ENCODE measurements at places on chromosomes 2 and 18.

GRCh38 chr2:85091838-85092237 is 41.4 kb upstream of the TCF7L1 start:
- no peak for DNase-seq

GRCh38 chr2:8153258-8153718 is 528.6 kb upstream of the ID2 start:
- no peak for DNase-seq

DNA sequence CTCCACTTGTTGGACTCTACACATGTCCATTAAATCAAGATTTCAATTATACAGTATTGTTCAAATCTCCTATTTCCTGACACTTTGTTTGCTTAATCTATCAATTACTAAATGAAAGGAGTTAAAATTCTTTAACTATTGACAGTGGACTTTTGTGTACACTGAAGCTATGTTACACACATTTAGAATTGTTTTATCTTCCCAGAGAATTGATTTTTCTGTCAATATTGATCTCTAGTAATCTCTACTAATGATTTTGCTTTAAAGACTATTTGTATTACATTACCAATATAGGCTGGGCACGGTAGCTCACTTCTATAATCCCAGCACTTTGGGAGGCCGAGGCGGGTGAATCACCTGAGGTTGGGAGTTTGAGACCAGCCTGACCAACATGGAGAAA is 215.7 kb downstream of the WDPCP start:
- no peak for DNase-seq

GRCh38 chr18:25175558-25176517 is 176.1 kb downstream of the ZNF521 start:
- DNase-seq: no peak

- no peak for DNase-seq
These were observed 284.0 kb upstream of the NXPH2 start for GRCh38 chr2:139064159-139064558.

DNA sequence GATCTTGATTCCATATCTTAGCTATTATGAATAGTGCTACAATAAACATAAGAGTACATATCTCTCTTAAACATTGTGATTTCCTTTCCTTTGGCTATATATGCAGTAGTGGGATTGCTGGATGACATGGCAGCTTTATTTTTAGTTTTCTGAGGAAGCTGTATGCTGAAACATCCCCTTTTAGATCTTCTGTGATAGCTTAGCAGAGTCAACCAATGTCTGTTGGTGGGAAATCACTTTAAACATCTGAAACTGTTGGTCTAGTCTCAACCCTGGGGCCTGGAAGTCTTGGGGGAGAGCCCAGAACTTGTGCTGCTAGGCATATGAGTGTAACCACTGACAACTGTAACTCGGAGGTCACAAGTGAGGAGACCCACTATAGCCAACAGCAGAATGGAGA is 378.6 kb upstream of the SLC14A2 start:
- DNase-seq: no peak

GRCh38 chr2:75621228-75621627 is 25.4 kb upstream of the MRPL19 start:
- DNase-seq: no peak

DNA sequence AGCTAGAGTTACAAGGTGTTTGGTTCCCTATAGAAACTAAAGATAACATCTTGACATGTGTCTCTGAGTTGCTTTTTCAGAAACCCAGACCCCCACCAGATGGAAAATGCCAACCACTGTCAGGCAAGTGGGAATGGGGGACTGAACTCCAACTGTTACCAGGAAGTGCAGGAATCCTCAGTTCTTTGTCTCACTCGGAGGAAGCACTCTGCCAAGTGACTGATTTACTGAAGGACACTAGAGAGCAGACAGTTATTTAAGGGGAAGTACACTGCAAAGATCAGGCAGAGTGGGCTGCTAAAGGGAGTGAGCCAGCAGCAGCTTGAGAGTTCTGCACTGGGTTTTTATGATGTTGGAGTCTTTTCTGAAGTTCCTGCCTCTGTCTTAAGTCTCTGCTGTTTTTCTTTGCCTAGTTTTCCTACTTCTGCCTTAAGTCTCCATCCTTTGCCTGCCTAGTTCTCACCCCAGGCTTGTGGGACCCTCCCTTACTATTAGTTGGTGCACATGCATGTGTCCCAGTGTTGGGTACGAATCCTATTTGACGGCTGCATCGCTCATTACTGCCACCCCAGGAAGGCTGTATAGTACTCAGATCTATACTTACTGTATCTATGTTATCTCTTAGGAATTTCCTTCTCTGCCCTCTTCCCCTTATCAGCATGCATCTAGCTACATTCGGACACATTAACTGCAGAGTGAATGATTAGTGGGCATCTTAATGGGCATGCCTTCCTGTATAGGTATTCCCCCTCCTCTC is 97.1 kb downstream of the TEX51 start:
- no peak for DNase-seq

- no peak for DNase-seq
These were observed 80.0 kb upstream of the FAM136A start for GRCh38 chr2:70381821-70382220.

GRCh38 chr18:37425222-37425621 is 140.4 kb downstream of the CELF4 start:
- no peak for DNase-seq

GRCh38 chr2:3131636-3132326 is 245.8 kb downstream of the EIPR1 start:
- no peak for DNase-seq

- DNase-seq: no peak
These were observed 96.2 kb upstream of the CTAGE1 start for GRCh38 chr18:22513721-22514481.

DNA sequence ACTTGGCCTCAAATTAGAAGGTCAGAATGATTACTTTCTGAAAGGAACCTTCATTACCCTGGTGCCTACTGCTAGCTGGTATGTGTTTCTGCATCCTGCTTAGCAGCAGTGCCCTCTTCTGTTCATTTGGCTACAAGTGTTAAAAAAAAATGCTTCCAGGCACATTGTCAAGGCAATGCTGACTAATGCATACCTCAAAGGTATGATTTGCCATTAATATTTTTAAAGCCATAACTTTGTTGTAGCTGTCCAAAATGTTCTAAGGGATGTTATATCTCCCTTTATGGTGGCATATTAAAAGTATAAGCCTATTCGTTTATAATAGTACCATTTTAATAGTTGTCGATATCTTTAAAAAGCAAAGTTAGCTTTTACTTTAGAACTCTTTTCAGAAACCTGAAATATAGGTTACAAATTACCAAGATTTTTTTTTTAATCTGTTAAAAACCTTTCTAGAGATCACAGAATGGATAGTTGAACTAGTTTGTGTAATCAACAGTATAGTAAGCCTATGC is 52.0 kb upstream of the FAM171B start:
- DNase-seq: peak; percentile 8

DNA sequence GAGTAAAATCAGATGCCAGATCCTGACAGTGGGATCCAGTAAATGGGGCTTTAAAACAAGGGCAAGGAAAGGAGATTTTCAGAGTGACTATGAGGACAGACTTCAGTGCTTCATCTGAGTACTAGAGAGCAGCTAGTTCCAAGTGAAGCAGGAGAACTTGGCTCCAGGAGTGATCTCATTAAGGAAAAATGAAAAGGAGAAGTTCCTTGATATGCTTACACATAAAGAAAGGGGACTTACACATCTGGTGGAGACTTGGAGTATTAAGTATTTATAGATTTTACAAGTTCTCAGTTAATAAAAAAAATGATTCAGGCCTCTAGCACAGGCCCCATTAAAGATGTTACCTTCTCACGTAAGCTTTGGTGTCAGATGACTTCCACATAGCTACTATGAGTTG is 105.8 kb downstream of the ICOS start:
- DNase-seq: no peak

DNA sequence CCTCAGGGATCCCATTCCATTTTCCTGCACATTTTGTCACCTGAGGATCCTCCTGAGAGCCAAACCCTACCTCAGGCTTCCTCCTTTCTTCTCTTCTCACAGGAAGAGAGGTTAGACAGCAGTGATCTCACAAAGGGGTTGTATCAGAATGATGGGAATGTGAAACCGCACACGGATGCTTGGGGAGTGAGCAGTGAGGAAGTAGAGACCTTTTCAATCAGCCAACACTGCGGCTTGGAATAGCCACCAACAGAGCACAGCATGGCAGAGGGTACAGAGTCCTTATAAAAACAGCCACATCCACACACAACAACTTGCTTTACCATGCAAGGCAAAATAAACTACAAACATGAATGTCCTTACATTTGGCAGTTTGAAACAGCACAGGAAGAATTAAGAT is 8.7 kb downstream of the TMEM182 start:
- DNase-seq: no peak

DNA sequence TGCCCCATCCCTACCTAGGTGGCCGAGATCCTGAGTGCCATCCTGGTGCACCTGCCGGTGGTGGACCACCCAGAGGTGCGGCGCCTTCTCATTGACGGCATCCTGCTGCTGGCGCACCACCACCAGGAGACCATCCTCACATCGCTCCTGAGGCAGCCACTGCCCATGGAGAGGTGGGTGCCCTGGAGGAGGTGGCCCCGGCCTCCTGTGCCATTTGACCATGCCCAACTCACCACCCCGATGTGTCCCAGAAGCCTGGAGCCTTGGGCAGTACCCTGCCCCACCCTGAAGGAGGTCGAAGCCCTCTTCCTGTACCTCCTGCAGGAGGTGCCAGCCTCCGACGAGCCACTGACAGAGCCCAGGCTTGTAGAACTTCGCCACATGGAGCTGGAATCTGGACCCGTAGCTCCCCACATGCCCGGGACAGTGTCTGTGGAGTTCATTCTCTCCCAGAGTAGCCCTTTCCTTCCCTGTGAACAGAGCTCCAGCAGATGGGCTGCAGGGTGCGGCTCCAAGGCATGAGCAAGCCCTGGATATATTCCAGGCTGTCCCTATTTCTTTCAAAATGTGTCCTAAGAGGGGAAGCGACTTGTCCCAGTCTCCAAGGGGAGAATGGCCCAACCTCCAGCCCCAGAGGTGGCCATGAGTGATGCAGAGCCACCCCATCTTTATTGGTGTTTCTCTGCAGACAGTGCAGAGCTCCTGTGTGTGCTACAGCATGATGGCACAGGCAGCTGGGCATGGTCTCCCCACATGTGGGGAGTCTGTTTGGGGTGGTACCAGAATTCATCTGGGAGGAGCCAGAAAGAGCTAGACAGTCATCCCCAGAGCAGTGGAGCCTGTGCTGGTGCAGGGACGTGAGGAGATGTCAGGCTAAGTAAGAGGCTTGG is 34.2 kb downstream of the HJURP start:
- no peak for DNase-seq

DNA sequence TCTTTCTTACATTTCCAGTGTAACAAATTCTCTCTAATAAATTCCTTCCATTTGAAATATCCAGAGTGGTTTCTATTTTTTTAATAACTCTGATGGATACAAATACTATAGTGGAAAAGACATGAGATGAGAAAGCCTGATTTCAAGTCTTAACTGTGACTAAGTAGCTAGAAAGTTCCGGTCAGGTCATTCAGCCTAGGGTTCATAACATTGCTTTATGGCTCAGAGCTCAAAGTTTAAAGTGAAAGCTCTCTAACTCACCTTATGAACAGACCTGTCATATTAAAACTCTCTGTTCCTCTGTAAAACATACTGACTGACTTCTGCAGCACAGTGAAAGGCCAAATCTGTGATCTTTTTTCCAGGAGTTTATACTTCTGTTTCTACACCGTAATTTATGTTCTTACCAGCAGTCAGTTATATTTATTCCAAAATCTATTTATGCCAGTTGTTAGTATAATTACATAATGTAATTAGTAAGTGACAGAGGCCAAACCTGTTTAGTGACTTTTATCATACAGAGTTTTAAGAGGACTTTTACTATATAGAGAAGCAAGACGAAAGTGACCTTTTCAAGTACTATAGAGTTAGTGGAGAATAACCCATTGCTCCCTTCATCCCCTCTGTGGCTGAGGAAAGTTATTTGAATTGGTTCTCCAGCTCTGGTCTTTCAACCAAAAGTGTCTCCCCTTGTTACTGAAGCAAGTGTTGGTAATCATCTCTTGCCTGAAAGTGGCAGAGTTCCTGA is 118.8 kb upstream of the PDE1A start:
- no peak for DNase-seq

DNA sequence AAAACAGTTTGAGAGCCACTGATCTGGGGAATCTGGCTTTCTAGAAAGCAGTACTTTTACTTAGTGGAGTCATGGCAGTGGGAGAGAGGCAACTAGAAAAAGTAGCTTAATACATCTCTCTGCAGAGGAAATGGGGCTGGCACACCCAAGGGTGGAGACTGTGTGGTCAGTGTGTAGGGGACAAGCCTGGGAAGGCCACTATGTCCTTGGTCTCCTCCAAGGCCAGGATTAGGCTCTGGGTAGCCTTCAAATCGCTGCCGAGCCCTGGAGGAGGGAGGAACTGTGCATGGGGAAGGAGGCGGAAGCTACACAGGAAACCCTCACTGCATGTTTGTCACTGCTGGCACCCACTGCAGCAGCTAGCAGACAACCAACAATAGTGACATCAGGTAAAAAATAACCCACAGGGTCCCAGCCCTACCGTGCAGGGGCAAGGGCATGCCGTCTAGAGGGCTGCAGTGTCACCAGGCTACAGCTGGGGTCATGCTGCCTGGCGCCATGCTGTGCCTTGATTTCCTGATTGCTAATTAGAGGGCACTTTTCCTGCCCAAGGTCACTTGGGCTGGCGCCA is 34.8 kb downstream of the LBH start:
- DNase-seq: no peak

DNA sequence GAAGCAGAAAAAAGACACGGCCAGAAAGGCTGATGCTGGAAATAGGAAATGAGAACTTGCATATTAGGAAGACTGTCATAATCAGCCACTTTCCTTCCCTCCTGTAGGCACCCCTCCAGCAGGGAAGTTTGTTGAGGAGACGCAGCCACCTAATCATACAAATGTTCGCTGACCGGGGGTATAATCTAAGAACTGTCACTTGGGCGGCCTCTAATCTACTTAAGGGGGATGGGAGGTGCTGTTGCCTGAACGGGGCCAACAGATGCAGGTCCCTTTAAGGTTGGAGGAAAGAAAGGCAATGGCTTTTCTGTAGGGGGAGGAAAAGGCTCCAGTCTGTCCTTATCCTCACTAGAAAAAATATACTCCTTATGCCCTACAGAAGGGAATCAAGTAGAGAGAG is 50.6 kb downstream of the DNAJC10 start:
- DNase-seq: no peak

DNA sequence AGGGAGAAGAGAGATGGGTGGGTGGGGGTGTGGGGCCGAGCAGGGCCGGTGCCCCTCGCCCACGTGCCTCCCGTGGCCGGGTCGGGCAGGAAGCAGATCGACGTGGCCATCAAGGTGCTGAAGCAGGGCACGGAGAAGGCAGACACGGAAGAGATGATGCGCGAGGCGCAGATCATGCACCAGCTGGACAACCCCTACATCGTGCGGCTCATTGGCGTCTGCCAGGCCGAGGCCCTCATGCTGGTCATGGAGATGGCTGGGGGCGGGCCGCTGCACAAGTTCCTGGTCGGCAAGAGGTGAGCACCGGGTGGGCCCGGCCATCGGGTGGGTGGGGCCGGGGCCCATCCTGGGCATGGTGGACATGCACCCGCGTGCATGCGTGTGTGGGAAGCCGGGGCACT is 21.8 kb downstream of the ZAP70 start:
- DNase-seq: no peak
